Activated CD4-positive, alpha-beta T cell treated with anti-CD3 and anti-CD28 coated beads for 24 hours (primary cell): ENCODE measurements at places on chromosomes 3 and 15.

GRCh38 chr3:36957862-36958686, 13.2 kb upstream of the TRANK1 start:
- DNase-seq = no peak

- no peak for DNase-seq
Measured at GRCh38 chr15:71888797-71889196, 78.4 kb downstream of the NR2E3 start.

DNA sequence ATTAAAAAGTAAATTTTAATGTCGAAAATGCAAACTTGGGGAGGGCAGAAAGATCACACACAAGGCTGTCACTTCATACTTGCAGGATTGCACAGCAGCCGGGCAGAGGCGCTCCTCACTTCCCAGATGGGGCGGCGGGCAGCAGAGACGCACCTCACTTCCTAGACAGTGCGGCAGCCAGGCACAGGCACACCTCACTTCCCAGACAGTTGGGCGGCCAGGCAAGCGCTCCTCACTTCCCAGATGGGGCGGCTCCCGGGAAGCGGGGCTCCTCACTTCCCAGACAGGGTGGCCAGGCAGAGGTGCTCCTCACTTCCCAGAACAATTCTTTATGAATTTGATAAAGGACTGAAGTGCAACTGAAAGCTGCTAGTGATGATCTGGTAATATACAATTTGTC, 21.2 kb downstream of the RLBP1 start:
- DNase-seq = no peak

GRCh38 chr15:37208146-37209040, 108.0 kb upstream of the MEIS2 start:
- no peak for DNase-seq

DNA sequence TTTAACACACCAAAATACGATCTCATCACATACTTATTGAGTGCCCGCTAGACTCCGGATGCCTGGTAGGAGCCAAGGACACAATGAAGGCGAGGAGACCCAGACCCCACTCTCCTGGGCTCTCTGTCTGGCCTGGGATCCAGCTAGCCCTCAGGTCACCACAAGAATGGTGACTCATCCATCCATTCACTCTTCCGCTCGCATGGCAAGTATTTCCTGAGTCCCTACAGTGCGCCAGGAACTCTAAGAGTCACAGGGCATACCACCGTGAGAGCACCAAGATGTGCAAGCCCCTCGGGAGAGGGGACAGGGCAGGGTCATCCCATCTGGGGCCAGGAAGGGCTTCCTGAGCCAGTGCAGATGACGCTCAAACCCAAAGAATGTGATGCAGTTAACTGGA, 101.6 kb upstream of the PRR20G start:
- no peak for DNase-seq

DNA sequence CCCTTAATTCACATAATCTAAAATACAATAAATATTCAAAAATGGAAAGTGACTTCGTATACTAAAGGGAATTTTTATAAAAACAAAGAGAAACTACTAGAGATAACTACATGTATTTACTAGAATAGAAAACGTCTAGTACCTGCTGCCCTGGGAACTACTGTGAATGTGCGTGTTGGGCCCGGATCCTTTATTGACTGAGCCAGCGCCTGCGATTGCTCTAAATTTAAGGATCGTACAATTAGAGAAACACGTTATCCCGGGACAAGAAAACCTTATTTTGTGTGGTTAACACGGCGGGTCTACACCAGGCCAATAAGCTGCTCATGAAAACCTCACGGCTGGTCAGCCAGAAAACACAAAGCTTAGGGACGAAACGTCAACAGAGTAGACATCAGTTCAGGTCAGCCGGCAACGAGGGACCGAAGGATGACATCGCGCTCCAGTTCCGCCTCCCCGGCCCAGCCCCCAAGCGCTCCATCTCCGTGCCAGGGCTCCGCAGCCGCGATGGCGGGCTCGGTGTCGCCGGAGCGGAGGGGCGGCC, 555 bp downstream of the TM2D3 start:
- DNase-seq = no peak

DNA sequence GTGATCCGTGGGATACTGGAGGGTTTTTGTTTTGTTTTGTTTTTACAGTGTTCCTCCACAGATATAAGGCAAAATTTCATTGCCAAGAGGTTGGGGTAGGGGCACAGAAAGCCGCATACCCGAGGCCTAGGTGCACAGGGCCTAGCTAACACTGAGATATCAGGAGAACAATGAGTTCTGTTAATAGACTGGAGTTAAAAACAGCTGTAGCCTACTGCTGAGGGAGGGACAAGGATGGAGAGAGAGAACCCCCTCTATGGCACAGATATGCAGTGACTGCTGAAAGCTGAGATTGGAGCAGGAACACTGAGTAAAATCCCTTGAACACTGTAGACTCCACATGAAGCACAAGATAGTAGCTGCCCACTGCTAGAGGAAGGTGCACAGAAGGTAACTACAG, 53.1 kb upstream of the MAP3K13 start:
- no peak for DNase-seq

GRCh38 chr3:65551945-65552344, 486.8 kb downstream of the MAGI1 start:
- no peak for DNase-seq

DNA sequence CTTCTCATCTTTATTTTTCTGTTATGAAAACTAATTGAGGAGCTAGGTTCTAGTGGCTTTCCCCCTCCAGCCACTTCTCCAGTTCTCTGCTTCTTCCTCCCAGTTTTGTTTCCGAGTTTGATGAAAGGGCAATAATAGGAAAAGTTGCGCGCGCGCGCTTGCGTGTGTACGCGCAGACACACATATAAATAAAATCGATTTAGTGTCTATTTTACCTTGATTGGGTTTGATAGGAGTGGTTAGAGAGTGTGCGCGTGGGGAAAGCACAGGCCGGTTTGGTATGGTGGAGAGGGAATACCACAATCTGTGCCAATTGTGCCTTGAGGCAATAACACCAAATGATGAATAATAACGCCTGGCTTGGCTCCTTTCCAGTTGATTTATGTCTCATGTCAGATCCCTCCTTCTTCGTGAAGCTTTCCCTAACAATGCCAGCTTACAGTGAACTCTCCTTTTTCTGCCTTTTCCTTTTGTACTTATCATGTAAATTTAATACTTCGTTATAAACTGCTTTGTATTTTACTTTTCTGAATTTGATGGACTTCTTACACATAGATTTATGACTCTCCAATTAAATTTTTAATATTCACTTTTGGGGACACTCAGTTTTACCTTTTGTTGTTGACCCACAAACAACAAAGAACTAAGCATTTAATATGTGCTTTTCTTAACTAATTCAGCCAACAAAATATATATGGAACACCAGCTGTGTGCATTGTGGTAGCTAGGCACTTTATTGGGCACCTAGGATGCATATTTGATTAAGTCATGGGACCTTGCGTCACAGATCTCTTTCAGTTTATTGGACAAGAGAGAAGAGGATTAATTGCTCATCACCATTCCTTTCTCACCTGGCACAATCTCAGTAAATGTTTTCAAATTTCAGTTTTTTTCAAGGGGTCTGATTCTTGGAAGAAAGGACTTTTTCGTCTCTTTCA, 1.7 kb downstream of the TIPARP start:
- DNase-seq = peak; percentile 10

DNA sequence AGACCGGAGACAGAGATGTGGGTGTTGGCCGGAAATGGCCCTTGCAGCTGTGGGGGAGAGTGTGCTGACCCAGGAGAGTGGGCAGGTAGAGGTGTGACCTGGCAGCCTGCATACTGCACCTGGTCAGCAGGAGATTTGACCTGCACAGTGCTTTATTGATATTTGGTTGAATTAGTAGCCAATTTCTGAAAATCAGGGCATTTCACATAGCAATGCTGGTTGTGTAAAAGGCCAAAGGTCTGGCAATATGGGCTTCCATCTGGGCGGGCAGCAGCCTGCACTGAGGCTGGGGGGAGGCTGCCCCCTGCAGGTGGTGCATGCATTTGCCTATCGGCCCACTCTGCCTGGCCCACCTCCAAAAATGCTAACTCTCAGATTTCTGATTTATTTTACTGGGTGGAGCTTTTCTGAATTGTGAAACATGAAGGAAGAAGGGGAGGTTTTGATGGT, 9.4 kb upstream of the MGLL start:
- DNase-seq = no peak

GRCh38 chr15:51775967-51776816, 24.8 kb downstream of the TMOD2 start:
- peak; percentile 31 for DNase-seq

GRCh38 chr15:81480645-81481053, 106.6 kb upstream of the TMC3 start:
- DNase-seq = peak; percentile 29
